Stimulated activated CD4-positive, alpha-beta T cell treated with anti-CD3 and anti-CD28 coated beads, Interleukin-15, amount 100 ng/mL, for 1 hour (primary cell): ENCODE measurements at places on chromosomes 2 and 18.

- DNase-seq = no peak
These were observed 5.2 kb downstream of the KLHL29 start for GRCh38 chr2:23390152-23390551.

DNA sequence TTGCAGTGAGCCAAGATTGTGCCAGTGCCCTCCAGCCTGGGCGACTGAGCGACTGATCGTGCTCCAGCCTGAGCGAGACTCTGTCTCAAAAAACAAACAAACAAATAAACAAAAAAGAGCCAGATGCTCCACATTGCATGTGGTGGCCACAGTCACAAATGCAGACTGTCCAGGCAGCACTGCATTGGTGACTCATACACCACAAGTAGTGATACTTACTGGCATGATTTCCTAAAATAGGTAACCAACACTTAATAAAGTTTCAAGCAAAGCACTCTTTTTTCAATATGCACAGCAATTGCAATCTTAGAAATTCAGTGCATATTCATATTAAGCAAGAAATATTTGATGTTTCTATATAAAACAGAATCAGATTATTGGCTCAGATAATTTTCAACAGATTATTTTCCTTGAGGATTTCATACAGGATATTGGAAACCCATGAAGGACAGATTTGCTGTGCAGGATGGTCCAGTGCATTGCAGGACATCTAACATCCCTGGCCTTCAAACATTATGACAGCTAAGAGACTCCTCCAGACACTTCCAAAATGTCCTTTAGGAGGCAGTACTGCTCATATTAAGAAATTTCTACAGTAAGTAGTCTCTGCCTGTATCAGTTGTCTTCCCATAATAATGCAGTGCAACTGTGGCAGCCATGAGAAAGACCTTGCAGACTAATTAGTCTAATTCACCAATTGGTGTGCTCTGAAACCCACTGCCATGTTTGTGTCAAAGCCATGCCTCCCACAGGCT is 10.5 kb upstream of the SLC1A4 start:
- no peak for DNase-seq

DNA sequence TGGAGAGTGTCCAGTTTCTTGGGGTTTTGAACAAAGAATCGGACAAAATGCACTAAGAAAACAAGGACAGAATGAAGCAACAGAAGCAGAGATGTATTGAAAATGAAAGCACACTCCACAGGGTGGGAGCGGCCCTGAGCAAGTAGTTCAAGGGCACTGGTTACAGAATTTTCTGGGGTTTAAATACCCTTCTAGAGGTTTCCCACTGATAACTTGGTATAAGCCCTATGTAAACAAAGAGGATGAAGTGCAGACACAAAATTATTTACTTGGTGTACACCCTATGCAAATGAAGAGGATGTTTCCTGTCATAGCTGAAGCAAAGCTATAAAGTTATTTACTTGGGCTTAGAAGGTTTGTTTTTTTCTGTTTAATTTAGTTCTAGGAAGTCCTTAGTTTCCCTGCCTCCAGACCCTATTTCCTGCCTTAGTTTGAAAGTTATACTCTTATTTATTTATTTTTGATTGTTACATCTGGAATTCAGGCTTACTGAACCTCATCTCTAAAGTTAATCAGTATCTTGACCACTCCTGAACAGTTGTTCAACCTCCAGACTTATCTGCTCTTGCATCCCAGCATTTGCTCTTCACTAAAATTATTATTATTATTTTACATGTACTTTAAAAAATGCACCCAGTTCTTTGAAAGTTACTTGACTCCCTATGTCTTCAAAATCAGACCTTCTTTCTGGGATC is 193.5 kb downstream of the SPP2 start:
- DNase-seq = no peak

DNA sequence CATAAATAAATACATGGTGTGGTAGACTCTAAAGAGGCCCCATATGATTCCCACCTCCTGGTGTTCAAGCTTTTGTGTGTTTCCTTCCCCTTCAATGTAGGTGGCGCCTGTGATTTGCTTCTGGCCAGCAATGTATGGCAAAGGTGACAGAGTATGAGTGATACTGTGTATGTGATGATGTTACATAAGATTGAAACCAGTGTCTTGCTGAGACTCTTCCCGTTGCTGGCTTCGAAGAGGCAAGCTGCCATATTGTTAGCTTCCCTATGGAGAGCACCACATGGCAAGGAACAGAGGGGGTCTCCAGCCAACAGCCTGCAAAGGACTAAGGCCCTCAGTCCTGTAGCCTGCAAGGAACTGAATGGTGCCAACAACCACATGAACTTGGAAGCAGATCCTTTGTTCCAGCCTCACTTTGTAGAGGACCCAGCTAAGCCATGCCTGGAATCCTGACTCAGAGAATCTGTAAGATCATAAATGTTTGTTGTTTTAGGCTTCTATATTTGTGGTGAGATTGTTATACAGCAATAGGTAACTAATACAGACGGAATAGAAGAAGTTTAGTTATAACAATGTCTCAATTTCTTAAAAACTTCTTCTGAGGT is 1.7 kb upstream of the SMAD4 start:
- DNase-seq = no peak

DNA sequence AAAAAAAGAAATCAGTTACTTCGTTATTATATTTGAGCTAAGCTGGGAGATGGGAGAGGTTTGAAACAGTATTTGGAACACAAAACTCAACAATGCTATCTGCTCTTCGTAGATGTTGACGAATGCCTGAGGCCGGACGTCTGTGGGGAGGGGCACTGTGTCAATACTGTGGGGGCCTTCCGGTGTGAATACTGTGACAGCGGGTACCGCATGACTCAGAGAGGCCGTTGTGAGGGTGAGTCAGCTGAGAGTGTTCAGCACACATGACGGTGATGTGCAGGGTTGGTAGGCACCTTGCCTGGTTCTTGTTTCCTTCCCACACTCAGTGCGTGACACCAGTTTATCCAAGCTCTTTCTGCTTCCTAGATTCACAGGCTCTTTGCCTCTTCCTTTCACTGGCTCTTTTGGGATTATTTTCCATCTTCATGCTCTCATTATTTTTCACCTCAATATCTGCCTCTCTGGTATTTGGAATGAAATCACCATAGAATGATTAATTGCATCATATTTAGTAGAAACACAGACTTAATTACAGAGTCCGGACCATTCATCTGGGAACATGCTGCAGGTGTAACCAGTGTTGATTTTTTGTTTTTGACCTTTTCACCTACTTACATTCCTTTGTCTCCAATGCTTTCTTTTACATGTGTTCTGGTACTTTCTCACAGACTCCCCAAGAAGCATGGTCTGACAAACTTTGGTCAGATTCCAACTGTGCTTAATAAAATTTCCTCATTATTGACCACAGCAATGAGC is 200.6 kb upstream of the RASGRP3 start:
- peak; percentile 1 for DNase-seq

DNA sequence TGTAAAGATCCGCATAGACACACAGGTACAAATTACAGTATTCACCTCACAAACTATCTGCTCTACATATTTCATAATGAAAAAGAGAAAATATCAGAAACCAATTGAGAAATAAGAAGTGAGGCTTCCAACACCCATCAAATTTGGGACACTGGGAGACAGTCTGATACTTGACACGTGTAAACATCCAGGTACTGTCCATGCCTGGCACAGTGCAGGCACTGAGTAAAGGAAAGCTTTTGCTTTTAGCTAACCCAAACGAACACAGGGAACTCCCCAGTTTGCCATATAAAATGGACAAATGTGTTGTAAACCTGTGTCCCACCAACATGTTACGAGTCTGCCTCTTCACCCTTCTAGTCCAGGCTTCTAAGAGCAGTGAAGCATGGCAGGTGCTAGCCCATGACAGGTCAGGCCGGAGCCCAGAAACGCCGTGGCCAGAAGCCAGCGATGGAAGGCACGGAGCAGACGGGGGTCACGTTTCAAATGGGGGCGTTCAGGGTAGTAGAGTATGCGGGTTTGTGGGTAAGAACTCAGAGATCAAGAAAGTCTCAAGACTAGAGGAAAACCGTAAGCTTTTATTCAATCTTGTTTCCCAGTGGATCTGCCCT is 27.0 kb downstream of the CDH2 start:
- DNase-seq = no peak

GRCh38 chr2:157501026-157501425 is 57.1 kb upstream of the CYTIP start:
- DNase-seq = no peak

- no peak for DNase-seq
These were observed 45.3 kb downstream of the KLHL29 start for GRCh38 chr2:23430263-23430662.

GRCh38 chr2:134411279-134411827 is 157.5 kb downstream of the MGAT5 start:
- DNase-seq = no peak

- DNase-seq = no peak
These were observed 32.6 kb upstream of the LPIN1 start for GRCh38 chr2:11713815-11714214.

DNA sequence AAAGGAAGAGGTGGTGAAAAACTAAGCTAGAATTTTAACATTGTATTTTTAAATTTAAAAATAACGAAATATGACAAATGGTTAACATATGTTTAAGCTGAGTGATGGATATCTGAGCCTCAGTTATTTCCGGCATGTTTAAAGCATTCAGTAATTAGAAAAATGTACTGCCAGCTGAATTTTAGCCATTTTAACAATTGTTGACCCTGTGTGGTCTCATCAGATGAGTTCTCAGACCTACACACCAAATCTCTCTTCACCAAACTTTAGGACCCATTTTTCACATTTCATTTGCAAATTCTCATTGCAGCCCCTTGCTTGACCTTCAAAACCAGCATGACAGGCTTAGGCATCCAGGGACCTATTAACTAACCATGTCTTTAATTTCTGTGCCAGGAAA is 91.5 kb upstream of the RGPD4 start:
- no peak for DNase-seq

DNA sequence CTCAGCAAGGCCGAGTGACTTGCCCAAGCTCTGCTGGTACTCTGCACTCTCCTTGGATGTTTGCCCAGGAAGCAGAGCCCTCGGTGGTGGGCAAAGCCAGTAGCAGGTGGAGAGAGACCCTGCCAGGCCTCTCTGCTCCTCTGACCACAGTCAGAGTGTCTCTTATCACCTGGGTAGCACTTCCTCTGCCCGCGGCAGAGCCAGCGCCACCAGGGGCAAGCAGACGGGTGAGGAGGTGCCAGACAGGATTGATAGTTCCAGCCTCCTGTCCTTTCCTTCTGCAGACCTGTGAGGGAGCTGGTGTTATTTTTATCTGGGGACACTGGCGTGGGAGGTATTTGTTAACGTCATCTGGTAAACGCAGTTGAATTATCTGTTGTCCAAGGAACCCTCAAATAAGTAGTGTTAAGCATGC is 152.9 kb downstream of the SMAD7 start:
- DNase-seq = no peak

GRCh38 chr2:16318051-16318450 is 347.6 kb downstream of the CYRIA start:
- no peak for DNase-seq

DNA sequence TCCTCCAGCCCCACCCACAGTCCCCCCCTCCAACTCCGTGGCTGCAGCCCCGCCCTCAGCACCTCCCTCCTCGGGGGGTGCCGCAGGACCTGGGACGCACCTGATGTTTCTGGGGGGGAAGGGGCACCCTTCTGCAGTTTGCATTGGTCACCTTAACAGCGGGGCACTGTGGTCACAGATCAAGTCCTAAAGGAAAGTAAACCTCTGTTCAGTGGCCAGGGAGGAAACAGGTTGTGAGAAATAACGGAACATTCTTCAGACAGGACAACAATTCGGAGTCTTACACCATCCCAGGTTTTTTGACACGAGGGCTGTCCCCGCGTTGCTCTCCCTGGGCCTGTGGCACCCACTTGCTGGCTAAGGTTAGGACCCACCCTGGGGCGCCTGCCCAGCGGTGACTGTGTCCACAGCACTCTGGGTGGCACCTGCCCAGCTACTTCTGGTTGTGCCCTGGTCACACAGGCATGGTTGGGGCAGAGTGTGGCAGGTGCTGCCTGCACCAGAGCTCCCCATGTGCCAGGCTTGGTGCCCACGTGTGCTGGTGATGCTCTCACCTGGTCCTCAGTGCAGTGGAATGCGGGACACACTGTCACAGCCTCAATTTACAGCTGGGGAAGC is 93.5 kb upstream of the OTOS start:
- no peak for DNase-seq

GRCh38 chr2:240236217-240237111 is 96.0 kb upstream of the OTOS start:
- no peak for DNase-seq

GRCh38 chr2:233289648-233290047 is 18.0 kb upstream of the SAG start:
- DNase-seq = no peak

DNA sequence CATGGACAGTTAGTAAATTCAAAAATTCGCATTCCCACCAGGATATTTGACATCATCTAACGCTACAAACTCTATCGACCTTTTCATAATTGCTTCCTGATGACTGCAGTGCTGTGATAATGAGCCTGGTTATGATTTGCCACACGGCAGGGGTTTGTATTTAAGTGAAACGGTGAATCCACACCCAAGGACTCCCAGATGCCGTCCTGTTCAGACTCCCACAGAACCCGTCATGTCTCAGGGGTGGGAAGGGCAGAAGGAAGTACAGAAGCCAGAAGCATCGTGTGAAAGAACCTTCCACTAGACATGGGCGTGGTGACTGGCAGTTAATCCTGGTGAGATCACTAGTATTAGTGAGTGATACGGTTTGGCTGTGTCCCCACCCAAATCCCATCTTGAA is 91.2 kb upstream of the TMEM18 start:
- DNase-seq = no peak

DNA sequence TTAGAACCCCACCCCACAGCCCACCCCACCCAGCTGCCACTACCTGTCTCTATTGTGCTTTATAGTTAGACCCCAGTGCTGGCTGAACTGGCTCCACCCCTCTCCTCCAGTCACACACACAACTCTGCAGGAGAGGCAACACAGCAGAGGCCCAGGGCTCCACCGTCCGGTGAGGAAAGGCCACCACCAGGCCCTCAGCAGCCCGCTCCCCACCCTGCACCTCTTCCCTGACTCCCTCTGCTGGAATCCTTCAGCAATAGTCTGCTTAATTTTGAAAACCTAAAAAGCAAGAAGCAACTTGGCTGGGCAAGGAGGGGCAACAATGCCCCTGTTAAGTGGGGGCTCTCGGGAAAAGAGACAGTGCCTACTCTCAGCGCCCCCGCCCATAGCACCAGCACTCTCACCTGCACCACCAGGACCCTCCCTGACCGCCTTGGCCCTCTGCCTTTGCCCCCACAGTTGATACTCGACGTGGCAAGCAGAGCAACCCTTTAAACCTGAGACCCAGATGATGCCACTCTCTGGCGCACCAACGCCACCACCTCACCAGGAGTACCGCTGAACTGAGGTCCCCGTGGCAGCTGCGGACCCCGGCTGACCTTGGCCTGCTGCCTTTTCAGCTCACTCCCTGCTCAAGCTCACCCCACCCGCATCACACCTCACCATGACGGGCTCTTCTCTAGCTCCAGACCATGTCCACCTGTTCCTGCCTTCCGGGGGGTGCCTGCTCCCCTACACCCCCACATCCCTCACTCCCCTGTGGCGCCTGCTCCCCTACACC is 45.7 kb downstream of the NDUFA10 start:
- DNase-seq = no peak

- DNase-seq = no peak
These were observed 11.1 kb upstream of the CYS1 start for GRCh38 chr2:10091182-10091888.

- no peak for DNase-seq
These were observed 13.0 kb downstream of the STRADB start for GRCh38 chr2:201464547-201464946.

GRCh38 chr2:136005462-136006196 is 20.2 kb upstream of the DARS1 start:
- no peak for DNase-seq
